ENCODE measurements at places on chromosomes 12 and 14.

DNA sequence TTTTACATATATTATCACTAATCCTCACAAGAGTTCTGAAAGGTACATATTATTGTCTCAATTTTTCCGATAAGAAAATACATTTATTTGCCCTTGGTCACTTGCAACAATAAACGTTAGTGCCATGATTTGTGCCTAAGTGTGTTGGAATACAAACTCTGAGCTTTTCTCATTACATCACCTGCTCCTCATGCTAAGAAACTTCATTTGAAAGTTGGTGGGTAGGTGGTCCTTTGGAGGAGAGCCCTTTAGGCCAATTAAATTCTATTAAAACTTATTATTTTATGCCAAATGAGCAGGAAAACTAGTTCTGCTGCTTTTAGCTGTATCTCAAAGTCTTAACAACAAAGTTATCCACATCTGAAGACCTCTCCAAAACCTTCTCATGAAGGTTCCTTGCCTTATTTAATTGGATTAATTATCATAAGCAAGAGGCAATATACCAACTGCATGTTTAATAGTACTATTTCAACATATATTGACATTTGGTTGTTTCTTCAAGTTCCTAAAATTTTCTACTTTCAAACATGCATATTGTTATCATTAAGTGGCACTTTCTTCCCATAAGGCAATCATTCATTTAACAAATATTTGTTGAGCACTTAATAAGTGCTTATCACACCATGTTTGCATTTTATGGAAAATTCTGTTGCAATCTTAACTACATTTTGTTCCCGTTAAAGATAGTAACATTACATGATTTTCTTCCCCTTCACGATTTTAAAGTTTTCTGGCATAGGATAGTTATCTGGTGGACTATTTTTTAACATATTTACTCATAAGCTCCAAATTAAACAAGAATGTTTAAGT, 40.1 kb upstream of the LRRK2 start:
- no peak for DNase-seq

DNA sequence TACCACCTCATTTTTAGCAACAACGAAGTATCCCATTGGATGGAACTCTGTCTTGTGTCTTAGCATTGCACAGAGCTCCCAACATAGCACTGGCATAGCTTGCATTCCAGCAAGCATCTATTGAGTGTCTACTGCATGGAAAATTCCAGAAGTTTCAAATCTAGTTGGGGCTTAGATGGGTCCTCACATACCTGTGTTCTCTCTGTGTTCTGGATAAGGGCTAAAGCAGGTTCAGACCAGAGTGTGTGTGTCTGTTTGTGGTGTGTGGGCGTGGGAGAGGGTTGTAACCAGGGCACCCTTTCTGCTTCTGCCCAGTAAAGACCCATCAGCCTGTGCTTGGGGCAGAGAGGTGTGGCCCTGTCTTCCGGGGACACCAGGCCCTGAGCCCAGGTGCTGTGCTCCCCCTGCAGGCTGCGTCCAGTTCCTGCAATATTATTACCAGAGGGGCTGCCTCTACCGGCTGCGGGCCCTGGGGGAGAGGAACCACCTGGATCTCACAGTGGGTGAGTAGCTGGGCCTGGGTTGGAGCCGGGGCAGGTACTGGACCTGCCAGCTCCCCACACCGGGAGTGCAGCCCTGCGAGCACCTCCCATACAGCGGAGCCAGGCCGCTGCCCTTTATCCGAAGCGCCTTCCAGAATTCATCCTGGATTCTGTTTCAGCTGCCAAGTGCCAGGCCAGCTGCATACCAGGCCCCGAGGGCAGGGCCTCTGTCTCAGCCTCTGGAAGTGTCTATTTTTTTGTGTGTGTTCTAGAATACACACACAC, 20.3 kb downstream of the RHOF start:
- DNase-seq, result peak; percentile 70

GRCh38 chr12:40168001-40168400, 56.8 kb upstream of the LRRK2 start:
- DNase-seq, result no peak

GRCh38 chr12:46438719-46439319, 66.2 kb upstream of the SLC38A2 start:
- no peak for DNase-seq

DNA sequence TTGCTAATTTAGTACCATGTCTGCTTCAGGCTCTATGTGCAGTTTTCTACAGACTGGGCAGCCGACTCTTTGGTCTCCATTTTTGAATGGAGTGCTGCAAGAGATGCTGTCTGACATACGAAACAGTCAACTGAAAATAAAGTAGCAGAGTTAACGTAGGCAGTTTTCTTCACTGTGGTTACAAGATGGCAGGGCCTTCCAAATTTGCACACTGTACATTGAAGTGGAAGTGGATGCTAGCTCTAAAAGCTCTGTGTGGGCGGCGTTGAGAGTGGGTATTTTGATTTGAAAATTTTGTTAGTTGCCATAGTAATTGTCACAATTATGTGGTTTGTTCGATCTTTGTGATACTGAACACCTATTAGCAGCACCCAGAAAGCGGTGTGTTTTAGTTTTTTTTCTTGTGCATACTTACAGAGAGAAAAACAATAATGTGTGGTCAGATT, 154.9 kb upstream of the ATP2B1 start:
- no peak for DNase-seq

DNA sequence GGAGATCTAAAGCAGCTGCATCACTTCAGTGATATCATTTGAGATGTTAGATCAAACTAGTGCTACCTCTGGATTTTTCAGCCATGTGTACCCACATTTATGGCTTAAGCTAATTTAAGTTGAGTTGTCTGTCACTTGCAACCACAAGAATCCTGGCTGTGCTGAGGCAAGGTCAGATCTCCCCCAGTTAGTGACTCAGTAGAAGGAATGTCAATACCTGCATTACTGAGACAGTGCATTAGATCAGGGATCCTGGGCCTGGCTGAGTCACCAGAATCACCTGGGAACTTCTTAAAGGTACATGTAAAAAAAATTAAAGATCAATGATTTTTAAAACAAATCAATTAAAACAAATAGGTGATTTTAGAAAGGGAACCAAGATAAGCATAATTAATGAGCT, 84.6 kb upstream of the GRIN2B start:
- DNase-seq, result no peak

GRCh38 chr14:20807304-20808161, 4.9 kb upstream of the RNASE1 start:
- DNase-seq, result no peak

DNA sequence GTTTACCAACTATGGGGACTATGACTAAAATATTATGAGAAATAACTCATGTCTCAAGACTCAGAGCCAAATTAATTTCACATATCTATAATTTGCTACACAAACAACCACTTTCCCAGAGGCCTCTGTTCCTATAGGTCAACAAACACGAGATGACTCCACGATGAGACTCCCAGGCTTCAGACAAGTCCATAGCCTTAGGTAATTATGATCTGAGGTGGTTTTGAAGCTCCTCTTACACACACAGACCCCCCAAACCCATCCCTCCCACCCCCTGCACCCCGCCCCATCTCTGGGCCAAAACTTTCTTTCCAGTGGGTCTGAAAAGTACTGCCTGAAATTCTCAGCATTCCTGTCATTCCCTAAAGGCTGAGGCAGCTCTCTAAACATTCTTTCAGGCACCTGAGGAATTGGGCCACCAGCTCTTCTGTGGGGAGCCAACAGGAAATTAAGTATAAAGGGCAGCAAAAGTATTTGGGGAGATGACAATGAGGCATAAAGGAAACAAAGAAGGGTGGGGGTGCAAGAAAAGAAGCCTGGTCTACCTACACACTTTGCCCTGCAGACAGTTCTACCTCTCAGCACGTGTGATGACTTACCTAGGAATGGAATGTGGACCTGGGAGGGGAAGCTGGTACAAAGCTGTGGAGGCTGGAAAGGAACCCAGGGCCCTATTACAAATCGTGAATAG, 143.6 kb downstream of the PAWR start:
- peak; percentile 92 for DNase-seq

DNA sequence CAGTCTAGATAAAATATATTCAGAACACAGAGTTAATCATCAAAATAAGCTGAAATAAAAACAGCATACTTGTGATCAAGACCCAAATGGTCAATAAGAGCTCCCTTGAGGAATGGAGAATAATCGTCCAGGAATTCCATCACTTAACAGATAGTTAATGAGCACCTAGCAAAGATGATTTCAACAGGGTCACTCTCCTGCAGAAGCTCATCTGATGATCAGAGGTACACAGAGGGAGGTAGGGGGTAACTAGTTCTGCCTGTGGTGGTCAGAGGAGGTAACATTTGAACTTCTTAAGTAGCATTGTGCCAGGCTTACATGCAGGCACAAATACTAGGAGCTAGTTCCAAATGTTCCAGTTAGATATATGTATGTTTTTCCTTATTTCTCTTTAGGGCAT, 9.5 kb downstream of the MED13L start:
- no peak for DNase-seq

DNA sequence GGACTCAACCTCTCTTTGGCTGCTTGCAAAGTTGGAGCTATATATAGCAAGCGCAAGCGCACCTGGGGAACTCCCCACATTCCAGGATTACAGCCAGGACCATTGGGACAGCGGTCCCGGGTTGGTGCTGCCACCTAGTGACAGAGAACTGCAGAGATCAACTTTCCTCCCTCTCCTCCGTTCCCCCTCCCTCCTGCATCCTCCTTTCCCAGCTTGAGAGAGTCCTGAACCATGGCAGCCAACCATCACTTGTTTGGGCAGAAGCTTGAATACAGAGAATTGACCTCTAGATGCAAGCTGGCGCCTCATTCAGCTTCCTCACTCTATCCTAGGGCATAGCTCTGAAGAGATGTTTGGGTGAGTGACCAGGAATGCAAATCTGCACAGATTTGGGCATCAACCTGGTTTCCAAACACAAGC, 17.4 kb upstream of the FLVCR2 start:
- peak; percentile 78 for DNase-seq

GRCh38 chr14:77213679-77214016, 32.0 kb downstream of the TMEM63C start:
- no peak for DNase-seq

DNA sequence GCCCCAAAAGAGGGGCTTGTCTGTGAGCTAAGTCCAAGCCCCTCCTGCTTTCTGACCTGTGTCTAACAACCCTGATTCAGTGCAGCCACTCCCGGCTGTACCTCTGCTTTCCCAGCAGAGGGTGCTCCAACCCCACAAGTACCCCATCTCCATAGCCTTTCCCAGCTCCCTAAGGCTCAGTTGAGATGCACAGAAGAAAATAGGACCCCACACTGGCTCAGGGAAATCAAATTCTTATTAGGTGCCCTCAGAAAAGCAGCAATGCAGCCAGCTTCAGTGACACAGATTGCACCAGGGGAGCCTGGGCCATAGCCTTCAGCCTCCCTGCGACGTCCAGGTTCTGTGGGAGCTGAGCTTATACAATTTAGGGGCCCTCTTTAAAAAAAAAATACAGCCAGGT, 49.9 kb downstream of the LRRC74A start:
- DNase-seq, result no peak

- DNase-seq, result no peak
Observed at GRCh38 chr14:71411738-71412137, 504.5 kb downstream of the PCNX1 start.

DNA sequence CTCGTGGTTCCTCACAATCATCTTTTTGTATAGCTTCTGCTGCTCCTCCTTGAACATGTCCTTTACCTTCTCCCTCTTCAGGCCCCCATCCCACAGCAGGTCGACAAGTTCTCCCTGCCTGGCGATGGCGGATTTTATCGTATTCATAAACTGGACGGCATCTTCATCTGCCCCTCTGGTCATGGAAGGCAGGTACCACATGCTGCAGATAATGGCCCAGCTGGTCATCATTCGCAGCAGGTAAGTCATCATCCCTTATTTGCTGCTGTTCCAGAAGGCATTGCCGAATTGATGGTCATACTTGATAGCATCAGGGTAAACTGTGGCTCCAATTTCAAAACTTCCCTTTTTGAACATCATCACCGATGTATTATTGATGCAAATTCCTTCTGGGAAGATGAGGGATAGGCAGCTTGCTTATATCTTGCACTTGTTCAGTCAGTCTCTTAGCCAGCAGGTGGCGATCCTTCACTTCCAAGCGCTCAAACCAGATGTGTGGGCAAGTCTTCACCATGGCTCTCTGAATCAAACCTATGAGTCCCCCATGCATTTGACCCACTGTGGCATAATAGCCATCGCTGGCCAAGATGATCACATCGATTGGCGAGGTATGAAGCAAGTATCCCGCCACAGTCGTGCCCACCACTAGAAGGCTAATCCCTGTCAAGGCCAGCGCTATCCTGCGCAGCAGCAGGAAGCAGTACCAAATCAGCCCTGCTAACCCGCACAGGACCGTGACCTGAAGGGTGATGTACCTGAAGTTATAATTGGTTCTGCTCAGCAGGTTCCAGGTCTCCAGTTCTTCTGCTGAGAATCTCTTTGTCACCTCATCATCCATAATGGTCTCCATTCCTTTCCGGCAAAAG, 381.5 kb upstream of the STXBP6 start:
- DNase-seq, result peak; percentile 58

- no peak for DNase-seq
Observed at GRCh38 chr12:32178341-32179010, 71.8 kb downstream of the BICD1 start.

- no peak for DNase-seq
Observed at GRCh38 chr14:102883089-102883541, 39.3 kb upstream of the AMN start.

GRCh38 chr14:98101323-98101722, 1170.7 kb downstream of the BCL11B start:
- DNase-seq, result no peak

- DNase-seq, result no peak
Observed at GRCh38 chr12:54139019-54139418, 49.8 kb downstream of the SMUG1 start.

GRCh38 chr12:124332058-124332672, 37.3 kb downstream of the RFLNA start:
- no peak for DNase-seq

DNA sequence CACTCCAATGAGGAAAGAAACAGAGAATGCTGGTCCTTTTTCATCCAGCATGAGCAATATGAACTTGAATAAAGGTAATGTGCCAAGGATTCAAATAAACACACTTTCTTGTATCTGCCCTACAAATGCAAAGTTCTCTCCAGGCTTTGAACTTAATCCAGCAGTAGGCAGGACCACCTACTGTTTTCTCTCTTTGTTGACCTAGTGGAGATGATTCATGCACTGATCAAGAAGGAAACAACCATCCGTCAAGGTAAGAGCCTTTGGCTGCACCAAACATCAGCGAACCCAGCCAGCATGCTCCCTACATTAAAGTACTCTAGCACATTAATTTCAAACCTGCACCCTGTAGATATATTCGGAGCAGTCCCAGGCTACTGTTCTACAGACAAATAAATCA, 489.3 kb downstream of the GALC start:
- DNase-seq, result no peak

GRCh38 chr14:60094306-60094897, 2.7 kb downstream of the PCNX4 start:
- DNase-seq, result no peak

GRCh38 chr12:64065881-64066451, 156.1 kb downstream of the KICS2 start:
- no peak for DNase-seq

Measured in iPS DF 6.9 (cell line).